ENCODE measurements at places on chromosomes 5 and 9.

DNA sequence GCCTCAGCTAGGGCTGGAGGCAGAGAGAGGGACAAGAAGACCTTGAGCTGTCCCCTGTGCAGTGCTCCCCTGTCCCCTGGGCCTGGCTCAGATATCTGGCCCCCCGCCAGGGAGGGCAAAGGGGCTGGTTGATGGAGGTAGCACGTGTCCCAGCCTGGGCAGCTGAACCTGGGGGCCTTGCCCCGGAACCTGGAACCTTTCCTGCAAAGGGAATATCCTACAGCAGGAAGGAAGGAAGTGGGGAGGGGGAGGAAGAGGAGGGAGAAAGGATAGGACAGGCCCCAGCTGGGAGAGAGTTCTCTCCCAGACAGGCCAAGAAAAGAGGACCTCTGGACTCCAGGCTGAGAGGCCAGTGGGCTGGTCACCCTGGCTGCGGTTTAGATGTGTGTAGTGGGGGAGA is 27.6 kb upstream of the PSD2 start:
- no peak overlapping the region for H3K4me3 ChIP-seq
- no peaks in the 10 kb centered on the region for H3K36me3 ChIP-seq
- H3K27ac ChIP-seq: no peak overlapping the region
- H3K27me3 ChIP-seq: no peaks in the 10 kb centered on the region
- no peak for DNase-seq
- H3K4me1 ChIP-seq: peaks cover 9% of the 10 kb centered on the region

GRCh38 chr5:146745931-146746577 is 132.5 kb downstream of the PPP2R2B start:
- no peak for DNase-seq
- H3K4me1 ChIP-seq: no peaks in the 10 kb centered on the region
- H3K4me3 ChIP-seq: no peak overlapping the region
- no peaks in the 10 kb centered on the region for H3K36me3 ChIP-seq

- no peak overlapping the region for H3K4me3 ChIP-seq
- no peak overlapping the region for H3K27ac ChIP-seq
- no peaks in the 10 kb centered on the region for H3K36me3 ChIP-seq
Observed at GRCh38 chr5:81826128-81826527, 75.2 kb upstream of the SSBP2 start.

GRCh38 chr5:57258052-57258451 is 84.2 kb downstream of the GPBP1 start:
- H3K4me1 ChIP-seq: no peaks in the 10 kb centered on the region
- no peak for DNase-seq
- no peak overlapping the region for H3K4me3 ChIP-seq
- H3K36me3 ChIP-seq: peaks cover 44% of the 10 kb centered on the region
- H3K27me3 ChIP-seq: no peaks in the 10 kb centered on the region
- H3K27ac ChIP-seq: no peak overlapping the region

GRCh38 chr9:131727184-131727759 is 12.6 kb downstream of the RAPGEF1 start:
- H3K36me3 ChIP-seq: no peaks in the 10 kb centered on the region
- no peak overlapping the region for H3K4me3 ChIP-seq
- peak overlapping the region; percentile 49 for H3K27ac ChIP-seq
- no peak for DNase-seq
- peaks cover 69% of the 10 kb centered on the region for H3K4me1 ChIP-seq

DNA sequence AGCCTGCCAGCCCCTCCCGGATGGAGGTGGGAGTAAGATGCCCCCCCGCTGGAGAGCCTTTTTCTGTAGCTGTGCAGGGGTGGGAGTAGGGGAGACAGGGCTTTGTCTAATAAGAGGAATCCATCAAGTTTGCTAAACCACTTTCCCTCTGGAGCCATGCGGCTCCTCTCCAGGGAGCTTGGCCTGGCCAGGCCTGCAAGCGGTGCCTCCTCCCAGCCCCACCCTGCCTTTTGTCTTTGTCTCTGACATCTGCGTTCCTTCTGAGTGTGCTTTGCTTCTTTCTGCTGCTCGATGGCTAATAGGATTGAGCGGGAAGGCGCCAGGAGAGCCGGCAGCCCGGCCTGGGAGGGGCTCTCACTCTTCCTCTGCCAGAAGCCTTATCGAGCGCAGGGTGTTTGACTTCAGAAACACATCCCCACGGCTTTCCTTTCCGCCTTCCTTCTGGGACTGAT is 26.7 kb upstream of the FCN1 start:
- H3K36me3 ChIP-seq: no peaks in the 10 kb centered on the region
- no peaks in the 10 kb centered on the region for H3K27me3 ChIP-seq
- H3K4me3 ChIP-seq: no peak overlapping the region
- DNase-seq: no peak
- no peak overlapping the region for H3K27ac ChIP-seq

DNA sequence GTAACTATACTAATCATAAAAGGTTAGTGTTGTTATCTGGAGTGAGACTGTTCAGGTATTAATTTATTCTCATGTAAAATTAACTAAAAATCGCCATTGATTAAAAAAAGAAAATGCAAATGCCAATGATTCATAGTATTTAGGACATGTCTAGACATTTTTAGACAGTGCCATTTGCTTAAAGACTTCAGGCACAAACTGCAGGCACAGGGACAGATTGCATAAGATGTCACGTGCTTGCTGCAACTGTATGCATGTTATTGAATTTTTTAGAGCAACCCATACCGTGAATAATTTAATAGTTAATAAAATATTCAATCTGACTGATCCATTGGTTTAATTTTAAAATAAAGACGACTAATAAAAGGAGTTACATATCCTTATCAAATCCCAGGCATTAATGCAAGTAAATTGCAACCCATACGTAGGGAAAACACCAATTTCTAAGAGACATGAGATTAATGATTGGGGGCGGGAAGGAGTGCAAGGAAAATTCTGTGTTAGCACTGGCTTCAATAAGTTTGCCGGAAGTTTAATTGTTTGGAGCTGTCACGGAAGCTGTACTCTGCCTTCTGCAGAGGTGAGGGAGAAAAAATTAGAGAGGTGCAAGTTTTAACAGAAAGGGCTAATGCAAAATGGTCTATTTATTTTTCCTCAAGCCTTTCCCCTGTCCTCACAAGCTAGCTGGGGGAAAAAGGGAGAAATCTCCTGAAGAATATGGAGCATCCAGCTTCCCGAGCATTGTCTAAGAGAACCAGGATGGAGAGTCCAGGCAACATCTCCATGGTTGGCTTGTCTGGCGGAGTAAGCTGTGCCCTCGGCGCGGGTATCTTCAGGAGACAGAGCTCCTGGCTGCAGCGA is 2.9 kb downstream of the EDIL3 start:
- no peak for DNase-seq
- peaks cover 24% of the 10 kb centered on the region for H3K4me1 ChIP-seq
- no peaks in the 10 kb centered on the region for H3K27me3 ChIP-seq
- peak overlapping the region; percentile 66 for H3K4me3 ChIP-seq

DNA sequence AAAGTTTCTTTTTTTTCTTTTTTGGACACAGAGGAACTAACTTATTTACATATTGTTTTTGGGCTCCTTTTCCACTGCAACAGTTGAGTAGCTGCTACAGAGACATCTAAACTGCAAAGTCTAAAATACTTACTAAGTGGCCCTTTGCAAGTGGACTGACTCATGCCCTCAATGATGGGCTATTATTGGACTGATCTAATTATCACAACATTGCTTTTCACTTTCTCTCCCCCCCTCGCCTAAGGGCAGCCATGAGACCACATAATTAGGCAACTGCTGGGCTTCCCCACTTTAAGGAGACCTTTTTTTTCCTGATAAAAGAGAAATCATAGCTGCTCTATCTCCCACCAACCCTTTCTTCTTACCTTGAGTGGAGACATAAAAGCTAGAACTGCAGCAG is 47.0 kb downstream of the PLK2 start:
- no peak overlapping the region for H3K4me3 ChIP-seq
- no peak overlapping the region for H3K27ac ChIP-seq
- no peaks in the 10 kb centered on the region for H3K36me3 ChIP-seq

GRCh38 chr5:176776916-176777315 is 33.4 kb upstream of the UNC5A start:
- no peaks in the 10 kb centered on the region for H3K4me1 ChIP-seq
- H3K27ac ChIP-seq: no peak overlapping the region
- DNase-seq: peak; percentile 31

GRCh38 chr5:67031692-67032091 is 164.9 kb downstream of the CD180 start:
- peaks cover 30% of the 10 kb centered on the region for H3K4me1 ChIP-seq
- no peak overlapping the region for H3K27ac ChIP-seq
- no peaks in the 10 kb centered on the region for H3K36me3 ChIP-seq
- DNase-seq: no peak
- no peak overlapping the region for H3K4me3 ChIP-seq

DNA sequence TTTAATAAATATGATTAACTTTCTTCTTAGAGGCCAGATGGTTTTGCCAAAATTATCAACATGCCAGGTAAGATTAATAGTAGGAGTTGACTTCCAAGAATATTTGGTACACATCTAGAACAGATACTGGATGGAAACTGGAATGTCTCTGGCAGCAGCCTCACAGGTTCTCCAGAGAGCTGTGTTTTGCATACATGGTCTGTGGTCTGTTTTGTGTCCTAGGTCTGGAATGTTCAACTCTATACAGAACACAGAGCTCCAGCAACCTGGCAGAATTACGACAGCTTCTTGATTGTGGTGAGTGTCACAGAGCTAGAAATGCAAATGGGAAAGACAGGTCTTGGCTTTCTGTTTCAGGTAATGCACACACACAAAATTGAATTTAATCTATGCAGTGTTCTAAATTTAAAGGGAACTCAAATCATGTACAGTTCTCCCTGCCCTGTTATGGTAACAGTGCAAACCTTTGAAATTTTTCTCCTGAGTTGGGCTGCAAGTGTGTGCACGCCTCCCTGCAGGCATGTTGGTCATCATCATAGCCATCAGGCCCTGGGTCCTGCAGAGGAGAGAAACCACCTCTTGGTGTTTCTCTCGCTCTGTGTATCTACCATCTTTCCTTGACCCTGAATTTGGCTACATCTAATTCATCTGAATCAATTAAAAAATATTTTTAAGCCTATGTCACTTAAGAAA is 58.3 kb downstream of the PIK3R1 start:
- H3K27ac ChIP-seq: peak overlapping the region; percentile 9
- peaks cover 36% of the 10 kb centered on the region for H3K36me3 ChIP-seq
- H3K4me1 ChIP-seq: peaks cover 64% of the 10 kb centered on the region
- H3K4me3 ChIP-seq: no peak overlapping the region

GRCh38 chr9:130913599-130914416 is 17.2 kb upstream of the QRFP start:
- no peaks in the 10 kb centered on the region for H3K27me3 ChIP-seq
- DNase-seq: no peak
- H3K4me3 ChIP-seq: peak overlapping the region; percentile 19
- peaks cover 7% of the 10 kb centered on the region for H3K4me1 ChIP-seq
- H3K27ac ChIP-seq: no peak overlapping the region

- no peaks in the 10 kb centered on the region for H3K27me3 ChIP-seq
- H3K27ac ChIP-seq: no peak overlapping the region
- no peak overlapping the region for H3K4me3 ChIP-seq
- no peak for DNase-seq
- H3K36me3 ChIP-seq: no peaks in the 10 kb centered on the region
Observed at GRCh38 chr5:122772446-122772845, 2.4 kb upstream of the SNX2 start.

GRCh38 chr5:160434022-160434531 is 12.4 kb downstream of the PTTG1 start:
- H3K27ac ChIP-seq: no peak overlapping the region
- no peak overlapping the region for H3K4me3 ChIP-seq

- no peaks in the 10 kb centered on the region for H3K36me3 ChIP-seq
- DNase-seq: no peak
- H3K4me1 ChIP-seq: peaks cover 1% of the 10 kb centered on the region
- no peaks in the 10 kb centered on the region for H3K27me3 ChIP-seq
Observed at GRCh38 chr5:93192087-93192486, 388.9 kb downstream of the NR2F1-AS1 start.

GRCh38 chr5:961002-961710 is 47.4 kb upstream of the NKD2 start:
- H3K27ac ChIP-seq: no peak overlapping the region
- no peaks in the 10 kb centered on the region for H3K36me3 ChIP-seq
- H3K27me3 ChIP-seq: no peaks in the 10 kb centered on the region
- H3K4me3 ChIP-seq: no peak overlapping the region
- peaks cover 29% of the 10 kb centered on the region for H3K4me1 ChIP-seq

- no peak overlapping the region for H3K27ac ChIP-seq
- DNase-seq: no peak
- no peak overlapping the region for H3K4me3 ChIP-seq
Observed at GRCh38 chr5:152264645-152265254, 140.3 kb downstream of the NMUR2 start.

DNA sequence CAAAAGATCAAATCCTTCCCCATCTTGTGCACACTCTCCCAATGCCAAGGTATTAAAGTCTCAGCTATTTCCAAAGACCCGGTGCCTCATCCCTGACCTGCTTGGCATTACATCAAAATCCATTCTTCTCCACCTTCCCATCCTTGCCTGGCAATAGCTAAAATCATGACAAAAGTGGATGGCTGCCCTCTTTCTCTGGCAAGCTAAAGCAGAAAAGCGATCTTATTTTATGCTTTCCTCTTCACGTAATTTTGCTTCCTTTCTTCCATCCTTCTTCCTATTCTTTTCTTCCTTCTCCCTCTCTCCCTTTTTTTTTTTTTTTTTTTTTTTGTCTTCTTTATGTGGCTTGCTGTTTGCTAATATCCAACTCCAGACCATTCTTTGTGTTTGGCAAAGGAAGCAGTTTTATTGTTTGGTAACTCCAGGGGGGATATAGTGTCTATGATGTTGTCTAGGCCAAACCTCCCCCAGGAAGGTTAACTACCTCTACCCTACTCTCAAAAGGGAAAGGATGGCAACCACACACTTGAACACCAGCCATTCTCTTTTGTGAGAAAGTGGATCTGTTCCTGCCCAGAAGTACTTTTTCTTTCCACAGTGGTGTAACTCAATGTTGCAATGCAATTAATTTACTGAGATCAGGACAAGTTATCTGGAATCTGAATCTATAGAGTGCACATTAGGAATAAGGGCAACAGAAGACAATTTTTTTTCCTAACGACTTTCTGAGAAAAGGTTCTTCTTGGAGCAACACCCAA is 120.9 kb upstream of the TMEM161B start:
- H3K4me3 ChIP-seq: no peak overlapping the region
- H3K4me1 ChIP-seq: no peaks in the 10 kb centered on the region

DNA sequence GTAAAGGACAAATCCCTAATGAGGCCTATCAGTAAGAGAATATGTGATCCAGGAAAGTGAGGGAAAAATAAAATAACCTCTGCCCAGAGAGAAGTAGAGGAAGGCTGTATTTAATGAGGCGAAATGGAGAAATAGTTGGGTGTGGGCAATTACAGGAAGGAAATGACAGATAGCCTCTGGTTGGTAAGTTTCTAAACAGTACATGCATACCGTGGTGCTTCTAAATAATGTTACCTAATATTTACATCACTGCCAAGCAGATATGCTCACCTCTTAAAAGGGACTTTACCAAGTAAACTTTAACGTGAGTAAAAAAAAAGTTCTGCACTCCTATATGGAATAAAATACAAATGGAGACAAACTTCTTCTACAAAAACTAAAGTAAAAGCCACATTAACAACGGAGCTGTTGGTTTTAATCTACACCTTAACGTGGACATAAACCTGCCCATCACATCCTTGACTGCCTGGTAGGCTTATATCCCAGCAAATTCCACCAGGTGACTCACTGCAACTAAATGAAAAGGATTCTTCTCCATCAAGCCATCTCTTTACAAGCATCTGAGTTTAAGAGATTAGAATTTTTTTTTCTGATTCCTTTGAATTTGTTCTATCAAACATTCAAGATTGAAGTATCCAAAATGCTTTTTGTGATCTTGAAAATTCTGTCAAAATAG is 12.4 kb downstream of the NFIL3 start:
- no peak for DNase-seq
- no peaks in the 10 kb centered on the region for H3K27me3 ChIP-seq
- peaks cover 21% of the 10 kb centered on the region for H3K4me1 ChIP-seq
- peaks cover 27% of the 10 kb centered on the region for H3K36me3 ChIP-seq
